KG1 (cell line): ENCODE measurements at places on chromosomes 1 and 21.

DNA sequence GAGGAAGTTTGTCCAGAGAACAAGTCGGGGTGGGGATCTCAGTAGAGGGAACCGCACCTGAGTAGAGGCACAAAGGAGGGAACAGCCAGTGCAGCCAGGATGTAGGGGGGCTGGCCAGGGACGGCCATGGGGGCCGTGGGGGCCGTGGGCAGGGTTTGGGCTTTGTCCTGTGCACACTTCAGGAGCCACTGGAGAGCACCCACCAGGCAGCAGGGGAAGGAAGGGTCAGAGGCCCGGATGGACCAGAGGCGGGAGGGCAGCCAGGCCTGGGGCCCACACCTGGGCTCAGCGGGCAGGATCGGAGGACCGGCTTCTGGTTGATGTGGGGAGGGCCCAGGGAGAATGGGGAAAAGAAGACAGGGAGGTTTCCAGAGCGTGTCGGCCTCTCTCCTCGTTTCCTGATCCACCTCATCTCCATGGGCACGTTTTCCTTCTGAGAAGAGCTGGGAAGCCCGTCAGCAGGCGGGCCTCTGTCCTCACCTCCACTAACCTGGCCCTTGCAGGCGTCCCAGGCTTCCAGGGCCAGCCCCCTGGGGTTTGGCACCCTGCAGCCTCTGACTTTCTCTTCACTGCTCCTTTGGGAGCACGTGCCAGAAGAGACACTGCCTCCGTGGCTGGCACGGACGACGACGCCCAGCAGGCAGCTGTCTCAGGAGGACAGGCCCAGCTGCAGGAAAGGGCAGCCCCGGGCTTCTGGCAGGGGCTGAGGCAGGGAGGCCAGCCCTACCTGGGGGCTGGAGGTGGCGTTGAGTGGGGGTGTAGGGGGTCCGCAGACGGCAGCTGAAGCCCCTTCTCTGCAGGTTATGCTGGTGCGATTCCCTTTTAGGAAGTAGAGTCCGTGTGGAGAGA, 16.8 kb upstream of the PDXK start:
- DNase-seq: no peak

DNA sequence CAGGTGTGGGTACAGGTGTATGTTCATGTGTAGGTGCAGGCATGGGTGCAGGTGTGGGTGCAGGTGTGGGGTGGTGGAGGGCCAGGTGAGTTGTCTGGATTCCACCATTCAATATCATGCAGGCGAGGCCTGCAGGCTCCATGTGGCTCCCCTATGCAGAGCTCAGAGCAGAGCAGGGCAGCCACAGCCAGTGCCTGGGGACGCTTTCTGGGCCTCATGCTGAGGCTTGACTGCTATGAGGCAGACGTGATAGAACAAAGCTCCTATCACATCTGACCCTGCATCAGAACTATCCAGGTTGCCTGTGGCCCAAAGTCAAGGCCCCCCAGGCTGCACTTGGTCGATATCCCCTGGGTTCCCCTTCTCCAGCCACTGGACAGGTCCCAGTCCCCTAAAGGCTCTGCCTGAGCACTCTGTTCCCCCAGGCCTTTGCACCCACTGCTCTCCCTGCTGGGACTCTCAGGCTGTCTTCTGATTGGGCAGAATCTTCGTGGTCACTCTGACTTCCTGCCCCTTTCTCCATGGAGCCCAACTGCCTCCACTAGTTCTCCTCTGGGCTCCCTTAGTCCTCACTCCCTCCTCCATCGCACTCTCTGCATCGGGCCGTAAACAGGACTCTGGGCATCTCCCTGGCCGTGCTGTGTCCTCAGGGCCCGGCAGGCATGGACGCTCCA, 78.6 kb upstream of the ACTL8 start:
- DNase-seq: no peak

DNA sequence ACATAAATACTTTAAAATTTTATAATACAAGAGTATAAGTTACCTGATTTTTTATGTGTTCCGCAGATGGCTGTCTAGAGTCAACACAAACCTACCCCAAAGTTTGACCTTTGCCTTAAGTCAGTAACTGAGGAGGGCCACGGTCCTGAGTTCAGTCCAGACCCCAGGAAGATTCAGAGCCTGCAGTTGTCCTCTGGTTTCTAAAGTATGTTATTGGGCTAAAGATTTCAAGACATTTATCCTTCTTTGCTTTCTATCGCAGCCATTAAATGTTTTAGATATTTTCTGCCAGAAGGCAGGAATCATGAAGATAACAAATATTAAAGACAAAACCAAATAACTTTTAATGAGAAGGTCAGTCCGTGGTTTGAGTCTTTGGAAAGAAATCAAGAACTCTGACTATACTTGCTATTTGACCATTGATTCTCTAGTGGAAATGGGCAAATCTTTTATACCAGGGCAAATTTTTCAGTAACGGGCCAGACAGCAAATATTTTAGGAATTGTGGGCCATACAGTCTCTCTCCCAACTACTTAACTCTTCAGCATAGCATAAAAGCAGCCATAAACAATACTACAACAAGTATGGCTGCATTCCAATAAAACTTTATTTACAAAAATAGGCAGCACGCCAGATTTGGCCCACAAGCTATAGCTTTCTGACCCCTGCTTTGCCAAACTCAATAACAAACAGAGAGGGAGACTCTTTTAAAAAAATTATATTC, 38.0 kb upstream of the HAO2 start:
- DNase-seq: no peak

DNA sequence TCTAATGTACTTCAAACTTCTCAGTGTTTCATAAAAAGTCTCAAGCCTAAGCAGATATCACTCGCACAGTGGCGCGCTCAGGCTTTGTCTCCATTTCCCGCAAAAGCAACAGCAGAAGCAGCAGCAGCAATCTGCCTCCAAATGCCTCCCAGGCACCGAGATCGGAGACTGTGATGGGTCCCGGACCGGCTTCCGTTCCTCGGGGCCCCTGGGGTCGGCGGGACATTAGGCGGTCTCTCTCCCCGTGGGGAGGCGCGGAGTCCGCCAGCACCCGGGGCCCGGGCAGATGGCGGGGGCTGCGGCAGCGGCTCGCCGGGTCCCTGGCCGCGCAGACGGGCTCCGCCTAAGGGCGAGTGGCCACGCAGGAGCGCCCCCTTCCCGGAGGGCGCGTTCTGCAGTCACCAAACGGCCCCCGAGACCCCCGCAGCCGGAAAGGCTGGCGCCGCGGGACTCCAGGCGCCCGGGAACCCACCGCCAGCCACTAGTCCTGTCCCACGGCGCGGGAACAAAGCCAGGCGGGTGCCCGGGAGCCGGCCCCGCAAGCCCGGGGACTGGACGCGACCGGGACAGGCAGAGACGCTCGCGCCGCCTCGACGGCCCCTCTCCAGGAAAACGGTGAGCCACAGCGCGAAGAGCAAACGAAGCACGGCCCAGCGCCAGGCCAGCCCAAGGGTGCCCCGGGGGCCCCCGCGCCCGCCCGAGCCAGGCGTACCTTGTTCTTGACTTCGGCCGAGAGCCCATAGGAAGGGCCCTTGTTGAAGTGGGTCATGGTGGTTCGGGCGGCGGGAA, 590 bp downstream of the CNN3 start:
- no peak for DNase-seq

GRCh38 chr1:90761781-90762589, 44.9 kb upstream of the BARHL2 start:
- DNase-seq: no peak

GRCh38 chr21:31190516-31190915, 152.2 kb upstream of the KRTAP19-8 start:
- DNase-seq: no peak

GRCh38 chr1:213994888-213995287, 7.1 kb downstream of the PROX1 start:
- no peak for DNase-seq

DNA sequence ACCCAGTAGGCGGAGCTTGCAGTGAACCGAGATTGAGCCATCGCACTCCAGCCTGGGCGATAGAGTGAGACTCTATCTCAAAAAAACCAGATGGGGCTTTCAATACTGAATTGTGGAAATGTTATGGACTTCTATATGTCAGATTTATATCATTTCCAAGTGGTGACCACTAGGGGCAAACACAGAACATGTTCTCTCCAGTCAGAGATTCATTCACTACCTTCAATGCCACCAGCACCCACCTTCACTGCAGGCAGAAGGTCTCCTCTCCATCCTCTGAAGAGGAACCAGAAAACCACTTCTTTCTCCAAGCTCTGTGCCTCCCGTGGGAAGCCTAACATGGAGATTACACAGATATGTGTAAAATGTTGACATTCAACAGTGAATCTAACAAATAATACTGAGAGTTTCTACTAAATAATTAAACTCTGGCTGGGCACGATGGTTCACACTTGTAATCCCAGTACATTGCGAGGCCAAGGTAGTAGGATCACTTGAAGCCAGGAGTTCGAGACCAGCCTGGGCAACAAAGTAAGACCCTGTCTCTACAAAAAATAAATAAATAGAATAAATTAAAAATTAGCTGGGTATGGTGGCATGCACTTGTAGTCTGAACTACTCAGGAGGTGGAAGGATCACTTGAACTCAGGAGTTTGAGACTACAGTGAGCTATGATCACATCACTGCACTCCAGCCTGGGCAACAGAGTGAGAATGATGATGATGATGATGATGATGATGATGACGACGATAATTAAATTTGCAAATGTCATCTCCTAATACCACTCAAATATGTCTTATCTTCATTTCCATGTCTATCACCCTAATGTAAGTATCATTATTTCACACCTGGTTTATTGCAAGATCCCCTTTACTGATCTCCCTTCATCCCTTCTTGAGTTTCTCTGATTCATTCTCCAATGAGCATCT, 151.1 kb downstream of the ZNF281 start:
- no peak for DNase-seq

- DNase-seq: no peak
These were observed 193.9 kb upstream of the HMCN1 start for GRCh38 chr1:185540295-185540694.

DNA sequence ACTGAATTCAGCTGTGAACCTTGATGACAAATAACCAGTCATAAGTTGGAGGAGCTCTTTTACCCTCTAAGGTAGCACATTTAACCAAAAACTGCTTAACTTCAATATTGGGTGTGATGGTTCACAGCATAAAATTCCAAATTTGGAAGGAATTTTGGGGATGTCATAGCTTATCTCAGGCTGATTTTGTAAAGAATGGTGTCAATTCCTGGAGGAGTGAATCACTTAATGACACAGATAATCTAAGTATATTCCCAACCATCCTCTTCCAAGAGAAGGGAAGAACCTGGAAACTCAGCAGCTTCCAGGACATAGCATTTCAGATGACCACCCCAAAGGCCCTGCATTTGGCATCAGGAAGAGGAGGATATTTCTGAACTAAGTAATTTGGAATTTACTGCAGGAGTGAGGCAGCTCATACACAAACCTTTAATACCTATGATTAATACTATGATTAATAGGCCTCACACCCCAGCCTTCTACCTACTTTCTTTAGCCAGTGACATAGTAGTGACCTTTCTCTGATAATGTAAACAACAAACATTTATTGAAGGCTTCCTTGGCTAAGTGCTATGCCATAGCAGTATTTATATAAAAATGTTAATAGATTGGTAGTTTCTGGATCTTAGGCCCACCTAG, 14.5 kb downstream of the GLUL start:
- no peak for DNase-seq

DNA sequence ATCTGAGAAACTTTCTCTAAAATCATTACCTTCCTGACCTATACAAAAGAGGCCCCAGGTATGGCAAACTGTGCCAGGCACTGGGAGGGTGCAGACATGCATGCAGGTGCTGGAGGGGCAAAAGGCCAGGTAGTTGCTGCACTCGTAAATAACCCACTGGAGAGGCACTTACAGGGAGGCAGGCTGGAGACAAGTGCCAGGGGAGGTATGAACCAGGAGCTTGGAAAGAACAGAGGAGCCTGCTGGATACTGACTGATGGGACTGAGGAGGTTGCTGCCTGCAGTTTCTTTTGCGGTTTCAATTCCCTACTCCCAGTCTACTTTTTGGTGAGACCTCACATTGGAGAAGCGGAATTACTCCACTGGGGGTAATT, 113.9 kb downstream of the DSCAM start:
- no peak for DNase-seq

DNA sequence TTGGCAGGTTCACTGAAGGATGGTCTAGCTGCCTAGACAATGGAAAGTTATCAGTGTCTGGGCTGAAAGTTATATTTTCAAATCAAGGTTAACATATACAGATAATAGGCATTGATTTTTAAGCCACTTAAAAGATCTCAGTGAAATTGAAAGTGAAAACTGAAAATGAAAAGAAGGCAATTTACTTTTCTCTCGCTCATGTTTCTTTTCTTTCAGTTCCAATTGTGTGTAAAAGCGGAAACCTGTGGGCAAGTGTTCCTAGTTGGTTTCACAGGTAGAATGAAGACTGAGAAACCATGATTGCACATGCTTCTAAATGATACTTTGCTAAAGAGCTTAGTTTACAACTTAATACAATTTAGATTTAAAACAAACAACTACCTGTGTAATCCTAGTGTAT, 383.7 kb downstream of the ZP4 start:
- DNase-seq: no peak

DNA sequence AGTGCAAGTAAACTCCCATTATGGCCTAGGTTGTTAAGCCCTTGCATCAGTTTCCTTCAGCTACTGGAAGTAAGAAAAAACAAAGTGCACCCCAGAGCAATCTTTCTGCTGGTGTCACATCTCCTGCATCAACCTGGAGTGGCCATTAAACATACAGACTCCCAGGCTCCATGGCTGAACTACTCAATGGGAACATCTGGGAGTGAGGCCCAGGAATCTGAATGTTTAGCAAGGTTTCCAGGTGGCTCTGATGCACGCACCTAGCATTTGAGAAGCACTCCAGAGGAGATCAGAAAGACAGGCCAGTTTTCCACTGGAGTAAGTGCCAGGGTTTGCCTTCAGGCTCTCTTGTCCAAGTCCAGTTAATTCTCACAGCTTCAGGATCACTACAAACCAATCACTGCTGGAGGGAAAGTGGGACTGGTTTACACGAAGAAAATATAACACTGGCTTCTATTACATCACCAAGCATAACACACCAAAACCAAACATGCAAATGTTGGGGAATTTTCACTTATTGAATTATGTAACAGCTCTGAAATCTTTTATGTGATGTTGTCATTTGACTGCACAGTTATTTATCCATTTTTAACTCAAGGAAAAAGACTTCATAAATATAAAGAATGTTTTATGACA, 22.3 kb upstream of the ABCA4 start:
- no peak for DNase-seq

DNA sequence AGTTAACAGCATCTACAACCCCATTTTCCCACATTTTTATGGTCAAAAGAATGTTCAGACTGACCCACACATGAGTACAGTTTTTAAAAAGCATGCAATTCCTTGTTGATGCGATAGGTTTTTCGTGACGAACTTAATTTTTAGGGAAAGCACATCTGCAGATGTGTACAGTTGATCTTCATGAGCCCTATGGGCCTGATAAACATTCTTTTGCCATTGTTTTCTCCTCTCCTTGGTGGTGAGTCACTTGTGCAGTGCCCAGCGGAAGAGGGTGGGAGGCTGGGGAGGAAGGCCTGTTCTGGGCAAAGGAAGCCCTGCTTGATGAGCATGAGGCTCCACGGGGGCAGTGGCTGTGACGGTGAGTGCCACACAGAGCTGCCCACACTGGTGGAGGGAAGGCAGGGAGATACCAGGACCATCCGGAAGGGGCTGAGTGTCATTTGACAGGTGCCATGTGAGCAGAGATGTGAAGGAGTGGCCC, 5.3 kb downstream of the ARF1 start:
- DNase-seq: no peak

GRCh38 chr1:91912266-91912665, 26.3 kb upstream of the TGFBR3 start:
- DNase-seq: no peak

- DNase-seq: no peak
These were observed 84.2 kb downstream of the NDUFS5 start for GRCh38 chr1:39110325-39110851.
